ENCODE measurements at places on chromosomes 1 and 21.

DNA sequence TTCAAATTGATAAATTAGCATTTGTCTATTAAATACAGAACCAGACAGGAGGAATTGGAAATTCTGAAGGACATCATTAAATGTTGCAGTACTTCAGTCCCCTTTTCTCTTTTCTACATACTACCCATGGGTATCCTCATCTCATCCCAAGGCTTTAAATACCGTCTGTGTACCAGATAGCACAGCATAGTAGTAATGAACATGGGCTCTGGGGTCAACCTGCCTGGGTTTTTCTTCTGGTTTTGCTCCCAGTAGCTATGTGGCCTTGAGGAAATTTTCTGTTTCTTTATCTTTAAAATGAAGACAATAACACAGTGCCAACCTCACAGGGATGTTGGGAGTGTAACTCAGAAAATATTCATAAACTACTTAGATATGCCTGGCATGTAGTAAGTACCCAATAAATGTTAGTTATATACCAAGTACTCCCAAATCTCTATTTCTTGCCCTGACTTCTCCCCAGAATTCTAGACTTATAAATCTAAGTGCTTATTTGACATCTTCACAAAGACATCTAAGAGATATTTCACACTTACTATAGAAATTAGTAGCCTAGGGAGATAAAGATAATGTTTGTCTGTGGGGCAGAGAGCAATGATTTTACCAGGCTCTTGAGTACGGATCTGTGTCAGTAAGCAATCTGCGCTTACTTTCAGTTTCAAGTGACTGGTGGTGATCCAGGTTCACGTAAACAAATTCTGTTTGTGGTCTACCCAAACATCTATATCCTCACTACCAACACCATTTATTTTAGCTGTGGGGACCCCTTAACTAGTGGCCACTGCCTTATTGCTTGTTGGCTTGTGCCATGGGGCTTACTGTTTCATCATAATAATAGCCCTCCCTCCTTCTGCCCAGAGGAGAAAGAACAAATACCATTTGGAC is 37.3 kb downstream of the VANGL2 start:
- DNase-seq = no peak

DNA sequence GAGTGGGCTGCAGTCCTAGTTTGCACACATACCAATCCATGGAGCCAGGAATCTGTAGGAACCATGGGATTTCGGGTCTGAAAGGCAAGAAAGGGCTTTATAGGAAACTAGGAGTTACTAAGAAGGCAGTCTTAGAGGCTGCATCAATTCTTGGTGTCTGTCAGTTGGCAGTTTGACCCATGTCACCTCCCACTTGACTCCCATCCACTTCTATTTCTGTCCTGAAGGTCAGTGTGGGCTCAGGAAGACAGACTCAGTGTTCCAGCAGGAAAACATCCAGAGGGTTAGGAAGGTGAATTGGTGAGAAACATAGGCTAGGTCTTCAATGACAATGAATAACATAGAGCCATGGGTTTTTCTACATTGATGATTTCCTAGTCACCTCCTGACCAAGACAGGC is 4.0 kb downstream of the CYP4A11 start:
- no peak for DNase-seq

- DNase-seq = no peak
Measured at GRCh38 chr21:33622253-33622652, 19.3 kb downstream of the CRYZL1 start.

- no peak for DNase-seq
Measured at GRCh38 chr1:205576805-205577761, 54.7 kb downstream of the ELK4 start.

DNA sequence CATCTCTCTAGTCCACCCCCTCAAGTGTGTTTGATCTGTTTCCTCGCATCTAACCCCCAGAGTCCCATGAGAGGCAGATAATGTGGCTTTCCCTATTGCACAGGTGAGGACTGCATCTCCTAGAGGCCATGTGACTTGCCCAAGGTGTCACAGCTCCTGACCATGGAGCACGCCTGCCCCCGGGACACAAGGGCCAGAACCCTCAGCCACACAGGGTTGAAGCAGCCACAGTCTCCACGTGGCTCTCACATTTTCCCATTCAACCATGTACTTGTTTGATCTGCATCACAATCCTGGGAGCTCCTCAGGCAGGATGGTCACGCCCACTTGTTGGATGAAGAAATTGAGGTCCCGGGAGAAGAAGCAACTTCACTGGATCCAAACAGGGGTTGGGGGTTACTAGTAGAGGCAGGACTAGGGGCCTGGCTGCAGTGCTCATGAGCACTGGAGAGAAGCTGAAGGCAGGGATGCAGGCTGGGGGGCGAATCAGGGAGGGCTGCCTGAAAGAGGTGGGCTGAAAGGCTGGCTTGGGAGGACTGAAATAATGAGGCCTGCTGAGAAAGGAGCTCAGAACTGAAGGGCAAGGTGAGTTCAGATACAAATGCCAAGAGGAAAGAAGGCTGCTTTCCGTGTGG is 207.9 kb downstream of the PTPRU start:
- DNase-seq = no peak

DNA sequence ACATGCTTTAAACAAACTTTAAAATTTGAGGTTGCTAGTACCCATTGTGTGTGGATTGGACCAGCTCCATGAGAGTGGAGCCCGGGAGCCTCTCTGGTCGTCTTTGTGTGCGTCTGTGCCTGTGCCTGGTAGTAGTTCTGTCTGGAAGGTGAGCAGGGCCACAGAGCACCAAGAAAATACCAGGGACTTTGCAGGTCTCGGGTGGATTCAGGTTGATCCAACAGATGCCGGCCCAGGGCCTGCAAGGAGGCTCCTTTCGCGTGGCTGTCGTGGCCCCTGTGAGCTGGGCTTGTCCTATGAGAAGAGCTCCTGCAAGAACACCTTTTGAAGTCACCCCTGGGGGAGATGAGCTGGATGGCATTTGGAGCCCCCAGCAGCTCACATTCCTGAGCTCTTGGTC is 28.3 kb downstream of the COL18A1 start:
- no peak for DNase-seq

GRCh38 chr1:216499581-216500272 is 76.5 kb upstream of the USH2A start:
- DNase-seq = no peak

- no peak for DNase-seq
Measured at GRCh38 chr21:44618504-44618903, 6.6 kb downstream of the KRTAP10-8 start.

GRCh38 chr1:104358086-104358485 is 608.4 kb downstream of the AMY1C start:
- no peak for DNase-seq

GRCh38 chr1:101507547-101507971 is 270.7 kb downstream of the S1PR1 start:
- DNase-seq = no peak

DNA sequence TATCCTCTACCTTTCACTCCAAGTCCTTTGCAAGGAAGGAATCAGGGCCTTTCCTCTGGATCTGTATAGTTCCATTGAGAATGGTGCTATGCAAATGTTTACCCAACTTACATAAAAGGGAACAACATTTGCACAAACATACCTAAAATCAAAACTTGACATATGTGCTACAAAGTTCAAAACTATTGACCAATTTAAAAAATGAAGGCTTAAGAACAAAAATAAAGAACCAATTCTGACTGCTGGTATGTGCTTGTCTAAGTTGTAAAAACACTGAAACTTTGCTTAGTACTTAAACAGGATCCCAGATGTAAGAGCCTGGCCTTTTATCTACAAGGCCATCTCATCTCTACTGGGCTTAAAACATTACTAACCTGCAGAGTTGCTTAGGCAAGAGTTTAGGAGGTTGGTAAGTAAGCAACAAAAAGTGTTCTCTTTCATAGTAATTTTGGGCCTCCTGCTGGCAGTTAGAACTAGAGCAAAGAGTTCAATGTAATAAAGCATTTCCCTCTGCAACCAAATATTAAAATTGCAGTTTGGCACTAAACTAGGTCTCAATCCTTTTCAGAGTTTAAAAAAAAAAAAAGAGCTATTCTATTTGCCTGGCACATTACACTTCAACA is 2.0 kb downstream of the SCMH1 start:
- no peak for DNase-seq

DNA sequence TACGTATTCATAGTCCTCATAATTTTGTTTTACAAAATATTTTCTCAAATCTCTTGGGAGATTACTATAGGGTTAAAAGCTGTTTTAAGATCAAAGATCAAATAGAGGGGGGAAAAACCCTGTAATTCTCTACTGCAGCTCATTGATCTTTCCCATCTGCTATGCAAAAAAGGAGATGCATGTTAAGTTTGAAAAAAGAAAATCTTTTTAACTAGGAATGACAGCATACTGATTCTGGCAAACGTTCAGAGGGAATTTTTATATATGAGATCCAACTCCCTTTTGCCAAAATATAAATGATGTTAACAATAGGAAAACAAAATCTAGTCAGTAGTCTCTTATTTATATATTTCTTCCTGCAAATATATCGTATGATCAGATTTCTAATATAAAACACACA is 69.1 kb downstream of the SMYD3 start:
- no peak for DNase-seq

- peak; percentile 8 for DNase-seq
Measured at GRCh38 chr1:200351826-200352549, 57.8 kb downstream of the ZNF281 start.

GRCh38 chr1:83619170-83619896 is 379.6 kb downstream of the TTLL7 start:
- no peak for DNase-seq

DNA sequence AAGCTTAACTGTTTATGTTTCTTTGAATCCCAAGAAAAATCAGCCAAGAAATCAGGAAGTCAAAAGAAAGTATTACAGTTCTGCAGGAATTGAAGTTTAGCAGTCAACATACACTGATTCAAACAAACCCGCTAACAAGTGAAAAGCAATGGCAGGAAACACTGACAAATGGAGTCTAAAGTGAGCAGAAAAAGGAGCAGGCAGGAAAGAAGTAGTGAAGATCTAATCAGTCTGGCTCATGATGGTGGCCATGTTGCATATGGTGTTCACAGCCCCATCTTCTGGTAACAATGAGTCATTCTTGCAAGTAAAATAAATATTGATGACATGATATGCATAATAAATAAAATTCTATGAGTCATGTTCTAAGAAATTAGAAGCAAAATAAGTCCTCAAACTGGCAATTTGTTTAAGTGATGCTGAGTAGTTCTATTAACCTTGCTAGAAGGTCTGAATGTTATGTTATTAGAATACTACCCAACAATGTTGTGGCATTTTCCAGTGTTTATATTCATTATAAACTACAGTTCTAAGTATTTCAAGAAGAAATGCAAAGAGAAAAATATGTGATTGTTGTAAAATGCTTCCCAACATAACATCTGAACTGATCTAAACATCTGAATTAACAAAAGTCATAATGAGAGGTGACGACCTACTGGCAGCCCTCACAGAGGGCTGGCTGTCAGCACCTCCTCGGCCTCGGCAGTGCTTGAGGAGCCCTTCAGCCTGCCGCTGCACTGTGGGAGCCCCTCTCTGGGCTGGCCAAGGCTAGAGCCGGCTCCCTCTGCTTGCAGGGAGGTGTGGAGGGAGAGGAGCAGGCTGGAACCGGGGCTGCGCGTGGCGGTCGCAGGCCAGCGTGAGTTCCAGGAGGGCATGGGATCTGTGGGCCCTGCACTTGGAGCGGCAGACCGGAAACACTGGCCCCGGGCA is 5.7 kb upstream of the ACBD6 start:
- no peak for DNase-seq

- DNase-seq = peak; percentile 77
Measured at GRCh38 chr1:202184750-202185460, 8.7 kb upstream of the LGR6 start.

DNA sequence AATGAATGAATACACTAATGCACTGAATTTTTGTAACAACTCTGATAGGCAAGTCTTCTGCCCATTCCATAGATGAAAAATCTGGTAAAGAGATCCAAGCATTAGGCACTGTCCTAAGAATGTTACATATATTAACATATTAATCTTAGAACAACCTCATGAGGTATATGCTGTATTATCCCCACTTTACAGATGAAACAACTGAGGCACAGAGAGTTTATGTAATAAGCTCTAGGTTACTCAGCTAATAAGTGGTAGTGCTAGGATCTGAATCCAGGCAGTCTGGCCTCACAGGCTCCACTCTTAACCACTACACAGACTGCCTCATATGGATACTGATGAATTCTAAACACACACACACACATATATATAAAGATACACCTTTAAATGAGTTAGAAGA is 52.8 kb downstream of the TRAF5 start:
- no peak for DNase-seq

DNA sequence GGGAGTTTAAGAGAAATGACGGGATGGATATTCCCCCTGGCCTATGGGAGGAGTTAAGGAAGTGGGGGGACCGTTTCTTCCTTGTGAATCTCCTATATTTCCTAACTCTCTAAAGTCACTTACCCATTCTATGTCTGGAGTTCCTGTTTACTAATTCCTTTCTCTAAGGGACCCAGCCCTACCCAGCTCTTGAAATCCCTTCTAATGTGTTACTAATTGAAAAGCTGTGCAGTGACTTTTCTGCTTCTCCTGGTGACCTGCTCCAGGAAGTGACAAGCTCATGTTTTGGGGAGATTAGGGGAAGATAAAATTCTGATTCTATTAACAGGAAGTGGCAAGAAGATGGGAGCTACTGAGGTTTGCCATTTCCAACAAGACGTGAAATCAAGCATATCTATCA is 4.0 kb upstream of the SAMSN1 start:
- no peak for DNase-seq

GRCh38 chr1:198185759-198186158 is 29.0 kb downstream of the NEK7 start:
- no peak for DNase-seq

- DNase-seq = no peak
Measured at GRCh38 chr1:214523124-214523824, 28.1 kb downstream of the PTPN14 start.

- DNase-seq = no peak
Measured at GRCh38 chr1:100234432-100234831, 15.2 kb downstream of the DBT start.

DNA sequence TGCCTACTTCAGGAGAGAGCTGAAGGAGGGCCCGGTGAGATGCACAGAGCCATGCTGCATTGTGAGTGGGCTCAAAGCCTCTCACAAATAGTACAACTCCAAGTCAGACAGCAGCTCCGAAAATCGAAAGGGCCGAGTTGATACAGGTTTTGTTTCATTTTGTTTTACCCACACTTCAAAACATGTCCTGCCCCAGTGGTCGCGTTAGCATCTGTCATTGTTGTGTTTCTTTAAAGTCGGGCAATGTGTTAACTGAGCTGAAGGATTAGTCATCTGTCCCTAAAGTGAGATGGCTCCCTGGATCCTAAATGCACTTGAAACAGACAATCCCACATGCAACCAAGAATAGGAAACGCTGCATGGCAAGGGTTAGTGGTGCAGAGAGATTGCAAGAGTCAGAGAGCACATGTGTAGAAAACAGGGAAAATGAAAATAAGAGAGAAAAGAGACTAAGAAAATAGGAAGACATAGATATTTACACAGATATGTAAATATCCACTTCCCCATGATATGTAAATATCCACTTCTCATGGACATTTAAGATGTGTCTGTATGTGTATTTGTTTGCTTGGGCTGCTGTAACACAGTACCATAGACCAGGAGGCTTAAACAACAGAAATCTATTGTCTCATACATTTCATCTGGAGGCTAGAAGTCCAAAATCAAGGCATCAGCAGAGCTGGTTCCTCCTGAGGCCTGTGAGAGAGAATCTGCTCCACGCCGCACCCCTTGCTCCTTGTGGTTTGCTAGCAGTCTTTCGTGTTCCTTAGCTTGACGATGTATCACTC is 131.4 kb upstream of the RAB4A start:
- no peak for DNase-seq

GRCh38 chr1:87404296-87404695 is 75.6 kb downstream of the LMO4 start:
- DNase-seq = no peak

Data from CD8-positive, alpha-beta T cell (primary cell).